ENCODE measurements at places on chromosomes 12 and 14.

- DNase-seq = no peak
Observed at GRCh38 chr12:57620936-57621496, 9.8 kb downstream of the ARHGEF25 start.

GRCh38 chr14:22977434-22977683, 5.0 kb downstream of the AJUBA start:
- DNase-seq = no peak

GRCh38 chr14:99821519-99822508, 28.6 kb downstream of the EML1 start:
- DNase-seq = no peak

DNA sequence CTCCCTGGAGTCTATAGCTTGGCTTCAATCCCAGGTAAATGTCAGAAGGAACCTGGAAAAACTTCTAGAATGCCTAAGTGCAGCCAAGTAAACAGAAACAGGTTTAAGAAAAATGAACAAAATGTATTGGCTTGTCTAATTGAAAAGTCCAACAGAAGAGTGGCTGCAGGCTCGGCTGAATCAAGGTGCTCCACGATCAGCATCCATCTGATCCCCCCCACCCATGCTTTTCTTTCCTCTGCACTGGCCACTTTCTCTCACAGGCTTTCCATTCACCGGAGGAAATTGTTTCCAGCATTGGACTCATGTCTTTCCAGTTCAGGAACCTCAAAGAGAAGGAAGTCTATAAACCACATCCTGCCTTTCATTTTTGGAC, 42.0 kb upstream of the C14orf180 start:
- DNase-seq = no peak

- DNase-seq = no peak
Observed at GRCh38 chr12:132390287-132391076, 61.1 kb upstream of the GALNT9 start.

DNA sequence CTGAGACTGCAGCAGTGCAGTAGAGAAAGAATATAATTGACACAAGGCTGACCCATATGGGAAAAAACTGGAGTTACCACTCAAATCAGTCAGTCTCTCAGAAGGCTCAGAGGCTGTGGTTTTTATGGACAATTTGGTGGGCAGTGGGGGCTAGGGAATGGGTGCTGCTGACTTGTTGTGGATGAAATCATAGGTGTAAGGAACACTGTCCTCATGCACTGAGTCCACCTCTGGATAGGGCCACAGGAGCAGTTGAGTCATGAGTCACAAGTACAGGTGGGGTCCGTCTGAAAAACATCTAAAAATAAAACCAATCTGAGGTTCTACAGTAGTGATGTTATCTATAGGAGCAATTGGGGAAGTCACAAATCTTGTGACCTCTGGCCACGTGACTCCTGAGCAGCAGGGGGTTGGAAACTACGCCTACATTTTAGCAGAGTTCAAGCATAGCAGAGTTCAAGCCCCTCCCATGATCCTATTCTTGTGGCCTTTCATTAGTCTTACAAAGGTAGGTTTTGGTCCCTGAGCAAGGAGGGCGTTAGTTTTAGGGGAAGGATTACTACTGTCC, 18.1 kb upstream of the SGPP1 start:
- DNase-seq = no peak

DNA sequence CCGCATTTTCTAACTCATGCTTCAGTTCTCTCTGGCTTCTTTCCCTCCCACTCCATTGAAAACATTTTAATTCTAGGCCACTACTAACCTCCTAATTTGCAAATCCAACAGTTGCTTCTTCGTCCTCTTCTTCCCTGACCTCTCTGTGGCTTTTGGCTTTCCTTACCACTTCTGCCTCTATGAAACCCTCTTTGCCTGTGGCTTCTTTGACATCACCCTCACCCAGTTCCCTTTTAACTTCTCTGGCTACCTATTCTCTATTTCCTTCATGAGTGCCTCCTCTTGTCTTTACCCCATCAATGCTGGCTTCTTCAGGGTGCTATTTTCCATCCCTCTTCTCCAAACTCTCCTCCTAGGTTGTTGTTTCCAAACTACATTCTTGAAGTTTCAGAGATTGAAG, 4.4 kb upstream of the HCFC2 start:
- DNase-seq = no peak

DNA sequence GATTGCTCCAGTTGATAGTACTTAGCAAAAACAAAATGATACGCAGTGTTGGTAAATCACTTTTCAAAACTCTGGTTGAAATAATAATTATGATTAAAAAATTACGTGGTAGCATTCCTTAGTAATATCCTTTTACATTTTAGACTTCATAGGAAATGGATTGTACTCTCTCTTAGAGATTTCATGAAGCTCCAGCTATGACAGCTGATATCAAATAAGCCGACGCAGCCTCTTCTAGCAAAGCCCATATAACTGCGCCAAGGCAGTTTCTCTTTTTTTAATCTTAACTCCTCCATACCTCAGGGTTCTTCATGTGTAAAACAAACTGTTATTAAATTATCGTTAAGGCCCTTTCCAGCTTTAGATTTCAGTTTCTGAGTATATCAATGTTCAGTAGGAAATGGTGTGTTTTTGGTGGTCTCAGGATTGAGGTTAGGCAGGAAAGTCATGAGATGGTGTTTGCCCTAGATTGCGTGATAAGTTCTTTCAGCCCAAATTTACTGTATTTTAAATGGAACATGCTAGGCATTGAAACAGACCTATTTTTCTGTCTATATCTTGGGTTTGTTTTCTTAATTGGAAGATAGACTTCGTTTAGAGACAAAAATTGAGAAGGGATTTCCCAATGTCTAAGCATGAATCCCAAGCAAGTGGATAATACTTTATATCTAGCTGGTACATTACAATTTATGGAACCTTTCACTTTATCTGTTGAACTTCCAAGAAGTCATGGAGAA, 902 bp upstream of the CFL2 start:
- peak; percentile 18 for DNase-seq

DNA sequence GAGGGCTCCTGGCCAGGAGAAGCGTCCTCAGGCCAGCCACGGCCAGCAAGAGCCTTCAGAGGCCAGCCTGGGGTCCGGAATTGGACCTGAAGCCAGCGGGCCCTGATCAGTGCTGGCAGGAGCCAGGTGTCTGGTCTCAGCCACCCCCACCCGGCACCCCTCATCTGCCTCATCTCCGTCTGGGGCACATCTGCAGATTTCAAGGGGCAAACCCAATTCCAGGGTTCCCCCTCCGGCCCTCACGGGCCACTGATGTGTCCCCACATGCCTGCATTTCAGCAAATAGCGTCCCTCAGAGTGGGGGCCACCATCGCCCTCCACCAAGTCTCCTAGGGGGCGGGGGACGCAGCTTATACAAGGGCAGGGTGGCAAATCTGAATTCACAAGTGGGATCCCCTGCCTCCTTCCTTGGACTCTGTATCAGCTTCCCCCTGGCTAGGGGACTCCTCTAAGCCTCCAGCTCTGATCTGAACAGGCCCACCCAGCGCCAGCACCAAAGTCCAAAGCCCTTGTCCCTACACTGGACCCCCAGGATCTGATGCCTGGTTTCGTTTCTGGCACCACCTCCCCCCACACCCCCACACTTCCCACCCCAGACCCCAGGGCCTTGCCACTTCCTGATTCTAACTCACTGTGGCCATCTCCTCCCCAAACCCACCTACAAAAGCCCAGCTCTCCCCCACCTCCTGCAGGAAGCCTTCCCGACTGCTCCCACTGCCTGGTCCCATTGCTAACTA, 10.1 kb downstream of the TMEM179 start:
- DNase-seq = no peak

DNA sequence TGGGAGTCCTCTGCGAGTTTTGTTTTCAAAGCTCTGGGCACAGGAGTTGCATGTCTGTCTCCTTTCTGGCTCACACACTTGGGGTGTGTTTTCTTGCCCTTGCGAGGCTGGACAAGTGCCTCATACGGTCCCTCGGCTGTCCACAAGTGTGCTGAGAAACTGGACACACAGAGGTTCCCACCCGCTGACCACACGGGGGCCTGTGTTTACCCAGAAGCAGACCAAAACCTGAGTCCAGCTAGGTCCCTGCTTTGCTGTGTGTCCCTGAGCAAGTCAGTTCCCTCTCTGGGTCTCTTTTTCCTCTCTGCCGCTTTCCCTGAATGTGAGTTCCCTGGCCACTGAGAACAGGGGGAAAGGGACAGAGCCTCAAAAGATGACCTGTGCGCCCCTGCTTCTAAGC, 678 bp upstream of the OAS2 start:
- no peak for DNase-seq

DNA sequence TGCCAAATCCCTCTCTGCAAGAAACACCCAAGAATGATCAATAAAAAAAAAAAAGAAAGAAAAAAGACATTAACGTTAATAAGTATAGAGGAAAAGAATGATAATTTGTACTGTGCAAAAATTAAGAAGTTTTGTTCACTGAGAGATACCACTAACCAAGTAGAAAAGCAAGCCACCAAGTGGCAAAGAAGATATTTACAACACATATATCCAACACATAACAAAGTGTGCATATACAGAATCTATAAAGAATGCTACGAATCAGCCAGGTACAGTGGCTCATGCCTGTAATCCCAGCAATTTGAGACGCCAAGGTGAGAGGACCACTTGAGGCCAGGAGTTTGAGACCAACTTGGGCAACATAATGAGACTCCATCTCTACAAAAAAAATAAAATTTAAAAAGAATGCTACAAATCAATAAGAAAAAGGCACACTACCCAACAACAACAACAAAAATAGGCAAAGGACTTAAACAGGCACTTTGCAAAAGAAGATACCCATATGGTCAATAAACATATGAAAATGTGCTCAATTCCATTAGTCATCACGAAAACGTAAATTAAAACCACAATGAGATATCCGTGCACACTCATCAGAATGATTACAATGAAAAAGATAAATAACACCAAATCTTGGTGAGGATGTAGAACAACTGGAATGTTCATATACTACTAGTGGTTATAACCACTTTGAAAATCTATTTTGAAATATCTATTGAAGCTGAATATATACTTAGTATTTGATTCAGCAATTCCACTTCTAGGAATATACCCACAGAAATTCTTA, 19.8 kb downstream of the GALNT4 start:
- no peak for DNase-seq

- no peak for DNase-seq
Observed at GRCh38 chr12:122403115-122403770, 19.2 kb downstream of the CLIP1 start.

DNA sequence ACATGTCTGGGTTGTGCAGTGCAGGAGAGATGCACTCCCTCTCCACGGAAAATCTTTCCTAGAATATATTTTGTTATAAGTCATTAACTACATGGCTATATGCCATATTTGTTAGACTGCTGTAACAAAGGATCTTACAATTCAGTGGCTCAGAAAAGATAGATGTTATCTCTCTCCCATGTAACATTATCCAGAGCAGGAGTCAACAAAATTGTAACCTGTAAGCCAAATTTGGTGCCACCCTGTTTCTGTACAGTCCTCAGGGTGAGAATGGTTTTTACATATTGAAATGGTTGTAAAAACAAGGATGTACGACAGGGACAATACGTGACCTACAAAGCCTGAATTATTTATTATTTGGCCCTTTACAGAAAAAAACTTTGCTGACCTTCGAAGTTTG, 155.5 kb downstream of the KIF21A start:
- no peak for DNase-seq

- DNase-seq = no peak
Observed at GRCh38 chr14:101478096-101478495, 83.2 kb upstream of the DIO3 start.

DNA sequence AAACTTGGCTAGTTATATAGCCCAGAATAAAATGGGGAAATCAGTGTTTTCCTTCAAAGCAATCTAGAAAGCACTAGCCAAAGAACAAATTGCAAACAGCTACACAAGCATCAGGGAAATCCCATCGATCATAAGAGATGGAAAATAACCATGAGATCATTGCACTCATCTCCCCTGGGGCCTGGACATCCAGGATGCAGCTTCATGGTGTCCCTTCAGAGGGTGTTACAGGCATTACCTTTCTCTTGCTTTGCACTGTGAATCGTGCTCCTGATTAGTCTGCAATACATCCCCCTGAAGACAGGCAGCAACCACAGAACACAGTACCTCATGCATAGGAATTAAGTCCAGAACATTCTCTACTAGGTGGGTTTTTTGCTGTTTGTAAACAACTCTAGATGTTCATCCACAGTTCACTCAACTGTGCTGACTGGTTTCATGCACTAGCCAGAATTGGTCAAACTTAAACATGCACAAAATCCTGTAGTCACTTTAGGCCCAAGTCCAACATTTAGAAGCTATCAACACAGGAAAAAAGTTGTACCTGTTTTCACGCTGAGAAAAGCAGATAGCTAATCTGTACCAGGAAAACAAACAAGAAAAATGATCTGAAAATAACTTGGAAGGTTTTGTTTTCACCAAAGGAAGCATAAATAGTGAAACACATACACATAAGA, 120.1 kb downstream of the ZFP36L1 start:
- no peak for DNase-seq

Data from NCI-H82 (cell line).